ENCODE measurements at places on chromosomes 4 and X. TPM values are rescaled to one million over a fixed set of nuclear protein-coding genes. Genes with fewer than 3 reads are reported as not detected.

DNA sequence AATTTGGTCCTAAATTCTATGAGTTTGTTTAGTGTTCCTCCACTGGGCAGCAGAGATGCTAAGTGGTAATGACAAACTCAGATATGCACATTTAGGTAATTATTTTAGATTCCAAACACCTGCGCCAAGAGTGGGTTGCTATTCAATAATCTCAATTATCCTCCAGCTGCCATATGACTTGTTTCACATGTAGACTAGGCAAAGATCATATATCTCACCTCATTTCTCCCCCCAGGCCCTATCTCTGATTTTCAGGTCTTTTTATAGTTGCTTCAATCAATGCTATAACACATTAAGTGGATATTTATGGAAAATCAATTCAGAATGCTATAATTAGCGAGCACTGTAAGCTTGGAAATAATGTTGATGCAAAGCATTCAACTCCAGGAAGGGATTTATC lies 217.6 kb downstream of the KCTD8 start:
- DNase-seq = no peak

GRCh38 chr4:81165861-81166430 lies 49.1 kb downstream of the PRKG2 start:
- DNase-seq = no peak

DNA sequence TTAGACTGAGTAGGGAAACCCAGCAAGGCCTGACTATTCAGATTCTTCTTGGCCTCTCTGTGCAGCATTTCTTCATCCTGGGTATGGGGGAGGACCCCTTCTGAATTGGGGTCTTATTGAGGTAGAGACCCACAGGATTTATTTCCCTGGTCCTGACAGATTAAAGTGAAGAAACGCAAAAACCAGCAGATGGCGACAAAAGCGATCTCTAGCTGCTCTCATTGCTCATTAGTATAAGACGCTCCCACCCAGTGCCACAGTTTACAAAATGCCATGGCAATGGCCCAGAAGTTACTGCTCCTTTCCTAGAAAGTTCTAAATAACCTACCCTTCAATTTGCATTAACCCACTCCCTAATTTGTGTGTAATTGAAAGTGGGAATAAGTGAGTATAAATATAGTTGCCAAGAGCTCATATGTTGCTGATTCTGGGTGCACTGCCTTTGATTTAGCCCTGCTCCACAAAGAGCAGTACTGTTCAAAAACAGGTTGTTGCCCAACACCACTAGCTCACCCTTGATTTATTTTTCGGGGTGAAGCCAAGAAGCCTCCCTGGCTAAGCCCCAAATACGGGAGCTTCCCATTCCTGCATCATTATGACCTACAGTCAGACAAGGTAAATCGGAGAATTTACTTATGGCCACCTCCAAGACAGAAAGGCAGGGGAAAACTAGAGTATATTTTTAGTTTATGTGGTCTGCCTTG lies 3.7 kb upstream of the BEX4 start:
- DNase-seq = no peak

DNA sequence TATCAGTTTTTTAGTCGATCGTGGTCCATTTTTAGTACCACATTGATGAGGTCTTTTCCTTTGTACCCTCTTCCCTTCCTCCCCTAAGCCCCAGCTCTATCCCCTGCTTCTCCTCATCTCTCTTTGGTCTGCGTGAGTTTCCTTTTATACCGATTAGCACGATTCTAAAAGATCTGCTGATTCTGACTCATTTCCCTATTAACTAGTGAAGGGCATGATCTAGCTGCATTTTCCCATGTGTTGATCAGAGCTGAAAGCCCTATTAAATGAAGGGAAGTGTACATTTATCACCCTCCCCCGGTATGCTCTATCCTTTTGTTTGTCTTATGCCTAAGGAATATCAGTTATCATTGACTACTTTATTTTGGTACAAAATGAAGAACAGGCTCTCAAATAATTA lies 181.7 kb upstream of the NPY2R start:
- DNase-seq = no peak

DNA sequence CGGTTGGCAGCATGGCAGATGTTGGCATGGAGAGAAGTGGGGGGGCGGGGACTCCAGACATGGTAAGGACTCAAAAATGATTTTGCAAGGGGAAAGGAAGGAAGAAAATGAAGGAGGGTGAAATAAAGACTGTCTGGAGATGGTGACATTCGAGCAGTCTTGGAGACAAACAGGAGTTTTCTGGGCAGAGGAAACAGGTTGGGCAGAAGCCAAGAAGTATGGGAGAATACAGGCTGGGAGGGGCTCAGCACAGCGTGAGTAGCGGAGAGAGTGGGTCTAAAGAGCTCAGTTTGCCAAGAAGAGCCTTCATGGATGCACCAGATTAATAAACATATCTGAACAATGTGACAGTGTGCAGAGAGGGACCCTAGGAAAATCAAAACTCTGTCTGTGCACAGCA lies 13.3 kb upstream of the CRMP1 start:
- no peak for DNase-seq

GRCh38 chr4:180203349-180203748 lies 2039.9 kb upstream of the TENM3 start:
- DNase-seq = no peak

- DNase-seq = no peak
These were observed 48.4 kb downstream of the ATP8A1 start for GRCh38 chr4:42608551-42608950.

DNA sequence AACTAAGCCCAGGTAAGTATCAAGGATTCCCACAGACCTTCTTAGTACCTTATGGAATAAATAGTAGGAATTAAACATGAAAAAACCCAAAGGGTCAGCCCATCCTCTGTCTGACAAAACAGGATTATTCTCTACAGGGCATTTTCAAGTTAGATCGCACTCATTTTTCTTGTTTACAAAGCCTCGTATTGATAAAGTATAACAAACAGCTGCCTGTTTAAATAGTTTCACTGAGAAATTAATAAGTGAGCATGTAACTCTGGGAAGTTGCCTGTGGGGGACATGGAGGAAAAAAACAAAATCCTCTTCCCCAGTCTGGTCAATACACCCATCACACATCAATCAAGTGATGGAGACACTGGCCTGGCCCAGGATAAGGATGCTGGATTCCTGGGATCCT lies 48.5 kb downstream of the MAML3 start:
- DNase-seq = no peak

DNA sequence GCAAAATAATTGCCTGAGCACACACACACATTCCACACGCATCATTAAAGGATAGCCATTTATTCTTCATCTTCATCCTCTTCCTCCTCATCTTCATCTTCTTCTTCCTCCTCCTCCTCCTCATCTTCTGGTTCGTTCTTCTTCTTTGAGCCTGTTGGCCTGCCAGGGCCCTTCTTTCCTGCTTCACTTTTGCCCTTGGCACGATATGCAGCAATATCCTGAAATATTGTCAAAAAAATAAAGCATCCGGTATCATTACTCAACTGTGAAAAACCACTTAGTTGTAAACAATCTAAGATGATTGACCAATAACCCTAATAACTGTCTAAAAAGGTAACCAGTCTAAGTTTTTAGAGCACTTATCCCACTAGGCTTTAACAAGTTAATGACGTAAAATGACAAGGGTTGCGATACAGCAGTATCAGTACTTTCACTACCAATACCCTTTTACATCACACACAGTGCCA lies 2.1 kb downstream of the HMGB2 start:
- DNase-seq = no peak

DNA sequence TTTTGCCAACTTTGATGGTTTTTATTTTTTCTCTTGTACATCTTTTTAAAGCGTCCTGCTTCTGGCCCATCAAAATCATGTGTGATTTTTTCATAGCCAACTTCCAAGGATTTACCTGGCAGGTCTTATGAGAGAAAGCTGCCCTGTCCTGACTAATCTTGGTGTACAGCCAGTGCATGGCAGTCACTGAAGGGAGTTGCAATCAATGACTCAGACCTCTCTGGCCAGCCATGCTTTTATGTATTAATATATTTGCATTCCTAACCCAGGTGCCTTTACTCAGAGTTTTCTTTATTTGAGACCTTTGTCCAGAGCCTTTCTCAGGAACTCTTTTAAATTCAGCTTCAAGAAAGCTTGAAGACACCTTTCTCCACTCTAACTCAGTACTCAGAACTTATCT lies 691.5 kb upstream of the HTR2C start:
- DNase-seq = no peak

DNA sequence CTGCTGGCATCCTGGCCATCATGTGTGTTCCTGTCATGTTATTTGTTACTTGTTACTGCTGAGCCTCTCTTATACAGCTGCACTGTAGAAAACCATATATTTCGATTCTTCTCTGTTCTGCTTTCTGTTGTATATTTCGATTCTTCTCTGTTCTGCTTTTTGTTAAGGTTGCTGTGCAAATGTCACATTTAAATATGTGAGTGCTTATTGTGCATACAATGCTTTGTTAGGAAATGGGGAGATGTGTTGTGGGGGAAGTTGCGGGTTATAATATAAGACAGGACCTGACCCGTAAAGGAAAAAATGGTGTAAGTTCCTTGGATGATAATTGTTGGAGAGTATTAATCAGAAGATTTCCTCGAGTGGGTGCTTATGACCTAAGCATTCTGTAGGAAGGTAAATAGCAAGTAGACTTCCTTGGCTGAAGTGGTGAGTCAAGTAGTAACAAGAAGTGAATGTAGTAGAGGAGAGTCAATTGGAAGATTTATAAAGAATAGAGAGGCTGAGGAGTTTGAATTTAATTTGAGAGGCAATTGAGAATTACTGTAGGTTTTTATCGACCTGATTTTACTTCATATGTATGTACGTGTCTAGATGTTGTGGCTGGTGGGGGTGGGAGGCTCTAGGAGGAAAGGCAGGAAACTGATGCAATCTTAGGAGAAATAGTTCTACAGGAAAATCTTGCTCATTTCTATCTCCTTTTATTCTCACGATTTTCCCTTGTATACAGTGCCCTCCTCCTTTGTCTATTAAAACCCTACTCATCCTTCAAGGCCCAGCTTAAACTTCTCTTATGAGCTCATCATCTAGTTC lies 8.5 kb downstream of the OGT start:
- no peak for DNase-seq

Gene RBM46
- 0.13 TPM for total RNA-seq

Gene ATP5ME
- 224 TPM for total RNA-seq

Gene MND1
- total RNA-seq = 0.99 TPM

Gene SSX4B
- total RNA-seq = not detected

Gene TCP11X2
- not detected for total RNA-seq

Gene GPR50
- total RNA-seq = not detected

Gene CT45A10
- total RNA-seq = not detected

Gene G3BP2
- 127 TPM for total RNA-seq

Gene HEPH
- 84.6 TPM for total RNA-seq
